ENCODE measurements at places on chromosomes 3 and 15. TPM values are rescaled to one million over a fixed set of nuclear protein-coding genes. Genes with fewer than 3 reads are reported as not detected.

Gene GAP43
- total RNA-seq = not detected

DNA sequence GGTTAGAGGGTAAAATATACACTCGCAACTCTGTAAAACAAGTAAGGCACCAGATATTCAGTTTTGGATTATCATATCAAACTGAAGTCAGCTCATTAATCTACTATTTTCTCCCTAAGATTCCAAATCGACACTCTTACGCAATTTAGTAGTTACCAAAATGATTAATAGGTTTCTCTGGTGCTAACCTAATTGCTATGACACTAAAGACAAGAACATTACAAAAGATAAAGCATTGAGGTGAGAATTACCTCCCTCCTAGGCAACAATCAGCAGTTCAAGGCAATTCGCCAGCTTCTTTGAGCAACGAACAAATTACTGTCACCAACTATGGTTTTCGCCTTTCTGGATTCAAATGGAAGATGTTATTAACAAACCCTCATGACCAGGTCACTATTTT, 1305.0 kb downstream of the ROBO2 start:
- H3K36me3 ChIP-seq = no peaks in the 10 kb centered on the region
- H3K4me3 ChIP-seq = no peak overlapping the region
- H3K4me1 ChIP-seq = no peaks in the 10 kb centered on the region
- no peak overlapping the region for H3K27ac ChIP-seq

DNA sequence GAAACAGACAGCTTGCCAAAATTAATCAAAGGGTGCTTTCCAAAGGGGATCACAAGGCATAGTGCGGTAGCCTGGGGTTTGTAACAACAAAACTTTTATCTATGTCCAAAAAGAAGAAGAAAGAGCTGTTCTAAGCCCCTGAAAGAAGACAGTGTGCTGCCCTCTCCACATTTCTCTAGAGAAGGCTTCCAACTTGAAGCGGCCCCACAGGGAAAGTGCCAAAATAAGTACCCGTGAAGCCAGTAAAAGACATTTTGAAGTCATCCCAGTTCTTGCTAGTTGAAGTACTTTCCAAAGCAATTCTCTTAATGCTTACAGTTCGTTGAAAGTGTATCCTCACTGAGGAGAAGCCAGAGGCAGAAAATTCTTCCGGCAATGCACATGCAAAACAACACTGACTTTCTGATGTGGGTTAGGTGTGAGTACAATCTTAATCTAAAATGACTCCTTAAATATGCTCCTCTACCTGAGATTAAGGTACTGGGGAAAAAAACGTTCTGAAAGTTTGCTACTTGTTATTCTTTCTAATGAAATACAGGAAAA, 21.3 kb downstream of the GPR15 start:
- peaks cover 36% of the 10 kb centered on the region for H3K36me3 ChIP-seq
- H3K4me1 ChIP-seq = peaks cover 78% of the 10 kb centered on the region
- H3K27ac ChIP-seq = peak overlapping the region; percentile 86
- DNase-seq = peak; percentile 65

- no peaks in the 10 kb centered on the region for H3K27me3 ChIP-seq
- H3K4me3 ChIP-seq = no peak overlapping the region
- H3K4me1 ChIP-seq = no peaks in the 10 kb centered on the region
- no peak overlapping the region for H3K27ac ChIP-seq
Measured at GRCh38 chr3:94704467-94704866, 641.6 kb downstream of the NSUN3 start.

DNA sequence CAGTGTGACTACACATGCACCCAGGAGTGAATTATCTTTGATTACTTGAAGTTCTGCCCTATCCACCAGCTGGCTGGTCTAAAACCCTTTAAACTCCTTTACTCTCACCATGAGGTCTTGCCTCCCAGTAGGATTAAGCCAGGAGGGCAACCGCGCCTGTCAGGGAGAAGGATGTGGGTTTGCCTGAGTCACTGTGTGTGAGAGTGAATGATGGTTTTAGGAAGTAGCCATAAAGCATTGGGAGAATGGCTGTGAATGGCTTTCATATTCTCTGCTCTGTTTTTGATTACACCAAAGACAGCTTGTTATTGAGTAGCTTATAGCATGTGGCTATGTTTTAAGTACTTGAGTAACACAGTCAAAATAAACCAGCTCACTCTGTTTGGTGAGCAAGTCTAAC, 637.7 kb upstream of the TBL1XR1 start:
- H3K4me3 ChIP-seq = no peak overlapping the region
- no peaks in the 10 kb centered on the region for H3K36me3 ChIP-seq
- no peaks in the 10 kb centered on the region for H3K27me3 ChIP-seq
- DNase-seq = no peak
- H3K27ac ChIP-seq = no peak overlapping the region

DNA sequence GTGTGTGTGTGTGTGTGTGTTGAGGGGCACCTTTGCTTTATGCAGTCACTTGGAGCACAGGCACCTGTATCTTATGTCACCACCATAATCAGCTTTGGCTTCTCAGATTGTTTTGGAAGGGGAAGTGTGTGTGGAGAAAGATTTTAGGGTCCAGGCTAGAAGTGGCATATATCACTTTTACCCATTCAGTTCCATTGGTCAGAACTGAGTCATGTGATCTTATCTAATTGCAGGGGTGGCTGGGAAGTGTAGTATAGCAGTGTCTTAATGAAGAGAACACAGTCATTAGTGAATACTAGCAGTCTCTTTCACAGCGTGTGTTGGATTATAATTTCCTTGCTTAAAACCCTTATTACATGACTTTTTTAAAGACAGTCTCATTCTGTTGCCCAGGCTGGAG, 20.6 kb downstream of the NCK1 start:
- no peak overlapping the region for H3K4me3 ChIP-seq
- H3K4me1 ChIP-seq = peaks cover 44% of the 10 kb centered on the region
- no peaks in the 10 kb centered on the region for H3K27me3 ChIP-seq
- peaks cover 26% of the 10 kb centered on the region for H3K36me3 ChIP-seq
- DNase-seq = no peak
- H3K27ac ChIP-seq = no peak overlapping the region

Gene GREM1
- not detected for total RNA-seq

Gene LEKR1
- 0.14 TPM for total RNA-seq

GRCh38 chr3:56754741-56755417, 46.9 kb downstream of the ARHGEF3 start:
- peaks cover 66% of the 10 kb centered on the region for H3K36me3 ChIP-seq
- no peaks in the 10 kb centered on the region for H3K27me3 ChIP-seq
- peaks cover 73% of the 10 kb centered on the region for H3K4me1 ChIP-seq
- DNase-seq = peak; percentile 82

Gene GXYLT2
- total RNA-seq = not detected

DNA sequence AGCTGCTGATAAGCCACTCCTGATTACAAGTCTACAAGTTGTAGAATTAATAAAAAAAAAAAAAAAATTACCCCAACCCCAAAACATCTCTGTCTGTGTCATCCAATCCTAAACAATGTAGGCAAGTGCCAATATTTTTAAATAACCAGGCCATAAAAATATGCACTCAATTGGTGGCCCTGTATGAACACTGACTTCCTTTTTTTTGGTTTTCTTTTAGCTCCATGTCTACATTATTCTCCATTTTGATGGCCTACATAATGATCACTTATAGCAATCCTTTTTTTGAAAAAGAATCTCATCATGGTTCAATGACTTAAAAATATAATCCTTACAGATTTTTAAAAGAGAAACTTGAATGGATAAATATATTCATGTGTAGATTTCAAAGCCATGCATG, 72.1 kb downstream of the FOXP1 start:
- H3K36me3 ChIP-seq = no peaks in the 10 kb centered on the region
- H3K27me3 ChIP-seq = peaks cover 6% of the 10 kb centered on the region
- no peak overlapping the region for H3K27ac ChIP-seq
- peaks cover 12% of the 10 kb centered on the region for H3K4me1 ChIP-seq
- H3K4me3 ChIP-seq = no peak overlapping the region
- no peak for DNase-seq

Gene ARHGEF3
- 54.4 TPM for total RNA-seq

Gene CCRL2
- 1.7 TPM for total RNA-seq

DNA sequence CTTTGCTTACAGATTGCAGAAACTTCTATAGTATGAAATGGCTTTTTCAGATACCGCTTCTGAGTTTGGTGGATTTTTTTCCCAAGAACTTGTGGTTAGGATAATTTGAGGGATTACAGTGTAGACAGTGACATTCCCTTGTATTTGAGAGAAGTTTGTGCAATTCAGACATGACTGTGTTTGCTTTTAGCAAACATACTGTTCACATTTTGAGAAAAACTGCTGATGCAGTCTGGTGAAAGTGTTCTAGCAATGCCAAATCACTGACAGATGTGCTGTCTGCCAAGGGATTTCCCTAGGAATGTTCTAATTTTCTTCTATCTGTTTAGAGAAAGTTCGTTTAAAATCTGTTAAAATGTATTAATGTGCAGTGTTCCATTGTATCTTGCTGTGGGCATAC, 652.6 kb downstream of the FHIT start:
- no peaks in the 10 kb centered on the region for H3K36me3 ChIP-seq
- no peak for DNase-seq
- H3K27ac ChIP-seq = no peak overlapping the region
- H3K4me3 ChIP-seq = no peak overlapping the region
- peaks cover 2% of the 10 kb centered on the region for H3K4me1 ChIP-seq

GRCh38 chr3:105584003-105584790, 217.5 kb downstream of the ALCAM start:
- no peak for DNase-seq
- H3K36me3 ChIP-seq = no peaks in the 10 kb centered on the region

DNA sequence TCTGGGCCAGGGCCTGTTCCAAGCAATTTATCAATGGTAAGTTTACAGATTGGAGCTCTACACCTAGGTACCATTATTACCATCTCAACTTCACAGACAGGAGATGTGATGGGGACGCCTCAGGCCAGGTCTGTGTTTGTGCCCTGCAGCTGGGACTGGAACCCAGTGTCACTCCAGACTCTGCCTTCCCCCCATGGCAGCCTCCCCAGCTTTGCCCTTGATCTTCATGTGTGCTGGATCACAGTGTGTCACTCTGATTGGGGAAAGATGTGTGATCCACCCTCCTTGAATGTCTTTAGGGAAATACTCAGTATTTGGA, 59.6 kb downstream of the MGLL start:
- peaks cover 15% of the 10 kb centered on the region for H3K4me1 ChIP-seq
- H3K27me3 ChIP-seq = peaks cover 7% of the 10 kb centered on the region
- H3K4me3 ChIP-seq = no peak overlapping the region
- no peak overlapping the region for H3K27ac ChIP-seq

GRCh38 chr3:176814285-176814684, 383.0 kb downstream of the TBL1XR1 start:
- no peaks in the 10 kb centered on the region for H3K36me3 ChIP-seq
- no peaks in the 10 kb centered on the region for H3K27me3 ChIP-seq
- no peaks in the 10 kb centered on the region for H3K4me1 ChIP-seq
- H3K4me3 ChIP-seq = no peak overlapping the region
- no peak overlapping the region for H3K27ac ChIP-seq
- DNase-seq = peak; percentile 66

GRCh38 chr3:78204977-78205376, 1165.1 kb downstream of the ROBO2 start:
- no peak for DNase-seq
- H3K4me3 ChIP-seq = no peak overlapping the region
- no peak overlapping the region for H3K27ac ChIP-seq
- H3K27me3 ChIP-seq = no peaks in the 10 kb centered on the region
- no peaks in the 10 kb centered on the region for H3K36me3 ChIP-seq
- H3K4me1 ChIP-seq = no peaks in the 10 kb centered on the region

DNA sequence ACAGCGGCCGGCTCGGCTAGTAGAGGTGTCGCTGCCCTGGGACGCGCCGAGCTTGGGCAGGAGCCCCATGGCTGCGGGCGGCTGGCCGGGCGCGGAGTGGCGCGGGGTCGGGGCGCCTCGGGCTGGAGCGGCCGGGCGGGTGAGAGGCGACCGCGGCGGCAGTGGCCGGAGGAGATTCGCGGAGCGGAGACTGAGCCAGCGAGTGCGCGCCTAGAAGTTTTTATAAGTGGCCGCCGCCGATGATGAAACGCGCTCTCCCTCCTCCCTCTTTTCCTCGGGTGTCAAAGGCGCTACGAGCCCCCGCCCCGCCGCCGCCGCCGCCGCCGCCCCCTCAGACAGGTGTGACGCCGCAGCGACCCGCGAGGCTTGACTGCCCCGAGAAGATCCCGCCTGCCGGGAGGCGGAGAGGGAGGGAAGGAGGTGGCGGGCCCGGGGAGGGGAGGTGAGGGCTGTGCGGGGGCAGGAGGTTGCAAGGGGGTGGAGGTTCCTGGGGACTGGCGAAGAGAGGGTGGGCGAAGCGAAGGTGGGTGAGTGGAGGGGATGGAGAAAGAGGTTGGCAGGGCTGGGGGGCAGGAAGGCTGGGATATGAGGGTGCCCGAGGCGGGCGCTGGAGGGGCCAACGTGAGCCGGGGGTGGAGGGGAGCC, at the start of gene SLCO2A1:
SLCO2A1 (minus strand) TSS at position 192 of the 645 bp plus-strand sequence; CDS start at position 69, 123 bp downstream.
- peak within 1 kb of the TSS; percentile 70 for H3K4me3 ChIP-seq
- H3K27me3 ChIP-seq = peaks cover 52% of the 10 kb centered on the region
- DNase-seq = no peak
- no peak within 1 kb of the TSS for H3K27ac ChIP-seq

Gene NEO1
- 5.8 TPM for total RNA-seq

DNA sequence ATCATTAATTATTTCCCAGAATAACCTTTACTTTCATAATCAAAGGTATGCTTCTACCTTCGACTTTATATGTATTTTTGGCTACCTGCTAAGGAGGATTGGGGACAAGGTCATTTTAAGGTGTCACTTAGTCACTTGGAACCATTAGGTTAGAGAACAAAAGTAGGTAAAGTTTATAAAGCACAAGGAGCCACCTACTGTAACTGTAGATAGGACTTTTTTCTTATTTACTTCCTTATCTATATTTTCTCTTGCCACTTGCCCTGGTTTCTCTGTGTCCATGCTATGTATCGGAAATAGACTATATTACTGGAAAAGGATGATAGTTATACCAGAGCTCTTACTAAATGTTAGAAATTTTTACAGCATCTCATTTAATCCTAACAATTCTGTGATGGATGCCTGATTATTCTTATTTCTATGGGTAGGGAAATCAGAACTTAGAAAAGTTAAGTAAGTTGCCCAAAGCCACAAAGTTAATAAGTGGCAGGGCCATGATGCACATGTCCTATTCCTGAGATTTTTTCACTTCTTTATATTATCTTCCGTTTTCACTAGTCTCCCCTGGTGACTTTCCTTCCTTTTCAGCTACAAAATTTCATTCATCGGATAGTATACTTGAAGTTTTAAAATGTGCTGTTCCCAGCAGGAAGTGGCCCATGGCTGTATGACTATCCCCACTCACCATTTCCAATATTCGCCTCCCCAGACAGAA, 132.5 kb downstream of the CMSS1 start:
- H3K4me1 ChIP-seq = peaks cover 8% of the 10 kb centered on the region
- no peaks in the 10 kb centered on the region for H3K36me3 ChIP-seq
- H3K27me3 ChIP-seq = no peaks in the 10 kb centered on the region
- H3K27ac ChIP-seq = no peak overlapping the region
- H3K4me3 ChIP-seq = no peak overlapping the region

Gene SPATA12
- not detected for total RNA-seq

DNA sequence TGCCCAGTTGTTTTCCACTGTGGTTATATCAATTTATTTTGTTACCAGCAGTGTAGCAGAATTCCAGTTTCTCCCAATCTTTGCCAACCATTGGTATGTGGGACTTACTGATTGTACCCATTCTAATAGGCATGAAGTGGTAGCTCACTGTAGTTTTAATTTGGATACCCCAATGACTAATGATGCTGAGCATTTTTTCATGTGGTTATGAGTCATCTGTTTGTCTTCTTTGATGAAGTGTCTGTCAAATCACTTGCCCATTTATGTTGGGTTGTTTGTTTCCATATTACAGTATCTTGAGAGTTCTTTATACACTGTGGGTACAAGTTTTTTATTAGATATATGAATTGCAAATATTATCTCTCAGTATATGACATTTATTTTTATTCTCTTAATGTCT, 644.3 kb downstream of the NR2F2 start:
- no peak overlapping the region for H3K4me3 ChIP-seq
- H3K27me3 ChIP-seq = no peaks in the 10 kb centered on the region
- H3K27ac ChIP-seq = no peak overlapping the region

GRCh38 chr15:37981775-37982174, 47.3 kb downstream of the TMCO5A start:
- H3K27ac ChIP-seq = no peak overlapping the region
- H3K4me3 ChIP-seq = no peak overlapping the region
- no peak for DNase-seq
